ENCODE measurements at places on chromosomes 13 and 19. TPM values are rescaled to one million over a fixed set of nuclear protein-coding genes. Genes with fewer than 3 reads are reported as not detected.

The CDX2 gene
- total RNA-seq = not detected

The LPAR2 gene
- 5.1 TPM for total RNA-seq

The IZUMO2 gene
- total RNA-seq = not detected

The MBD3L3 gene
- not detected for total RNA-seq

The ZNF433 gene
- total RNA-seq = 1.8 TPM

The PSG1 gene
- not detected for total RNA-seq

The SHANK1 gene
- 1.9 TPM for total RNA-seq

The POGLUT2 gene
- 22.5 TPM for total RNA-seq

The VASP gene
- total RNA-seq = 186 TPM

The ISYNA1 gene
- 74.1 TPM for total RNA-seq

The CYP2F1 gene
- total RNA-seq = not detected

The HCST gene
- not detected for total RNA-seq

DNA sequence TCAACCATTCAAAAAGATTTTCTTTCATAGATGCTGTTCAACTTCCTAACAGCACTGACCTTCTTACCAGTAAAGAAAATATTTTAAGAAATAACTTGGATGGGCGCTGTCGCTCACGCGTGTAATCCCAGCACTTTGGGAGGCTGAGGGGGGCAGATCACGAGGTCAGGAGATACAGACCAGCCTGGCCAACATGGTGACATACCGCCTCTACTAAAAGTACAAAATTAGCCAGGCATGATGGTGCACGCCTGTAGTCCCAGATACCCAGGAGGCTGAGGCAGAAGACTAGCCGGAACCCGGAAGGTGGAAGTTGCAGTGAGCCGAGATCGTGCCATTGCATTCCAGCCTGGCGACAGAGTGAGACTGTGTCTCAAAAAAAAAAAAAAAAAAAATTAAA, 865.7 kb upstream of the SLC10A2 start:
- H3K4me3 ChIP-seq = no peak overlapping the region
- no peaks in the 10 kb centered on the region for H3K36me3 ChIP-seq
- H3K27me3 ChIP-seq = no peaks in the 10 kb centered on the region
- H3K4me1 ChIP-seq = no peaks in the 10 kb centered on the region
- H3K27ac ChIP-seq = no peak overlapping the region

- H3K4me3 ChIP-seq = no peak overlapping the region
- DNase-seq = no peak
- no peaks in the 10 kb centered on the region for H3K4me1 ChIP-seq
- no peaks in the 10 kb centered on the region for H3K36me3 ChIP-seq
These were observed 88.3 kb upstream of the PCDH9 start for GRCh38 chr13:67318398-67318797.

GRCh38 chr19:18073197-18073596, 13.5 kb downstream of the IL12RB1 start:
- H3K4me1 ChIP-seq = no peaks in the 10 kb centered on the region
- no peak for DNase-seq
- H3K27ac ChIP-seq = no peak overlapping the region
- H3K36me3 ChIP-seq = no peaks in the 10 kb centered on the region
- no peaks in the 10 kb centered on the region for H3K27me3 ChIP-seq

DNA sequence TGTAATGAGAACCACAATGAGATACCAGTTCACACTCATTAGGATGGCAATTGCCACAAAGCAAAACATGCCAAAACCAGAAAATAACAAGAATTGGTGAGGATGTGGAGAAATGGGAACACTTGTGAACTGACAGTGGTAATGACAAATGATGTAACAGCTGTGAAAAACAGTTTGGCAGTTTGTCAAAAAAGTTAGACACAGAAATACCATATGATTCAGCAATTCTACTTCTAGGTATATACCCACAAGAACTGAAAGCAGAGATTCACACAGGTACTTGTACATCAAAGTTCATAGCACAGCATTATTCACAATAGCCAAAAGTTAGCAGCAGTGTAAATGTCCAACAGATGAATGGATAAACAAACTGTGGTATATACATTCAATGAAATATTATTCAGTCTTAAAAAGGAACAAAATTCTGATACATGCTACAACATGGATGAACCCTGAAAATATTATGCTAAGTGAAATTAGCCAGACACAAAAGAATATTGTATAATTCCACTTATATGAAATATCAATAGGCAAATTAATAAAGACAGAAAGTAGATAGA, 96.5 kb downstream of the UGGT2 start:
- no peak for DNase-seq
- no peaks in the 10 kb centered on the region for H3K4me1 ChIP-seq
- H3K27ac ChIP-seq = no peak overlapping the region
- H3K27me3 ChIP-seq = no peaks in the 10 kb centered on the region
- H3K36me3 ChIP-seq = no peaks in the 10 kb centered on the region

- no peak overlapping the region for H3K4me3 ChIP-seq
- peaks cover 18% of the 10 kb centered on the region for H3K36me3 ChIP-seq
These were observed 7.6 kb downstream of the BCL3 start for GRCh38 chr19:44756089-44756562.

GRCh38 chr13:109735436-109735966, 50.9 kb downstream of the IRS2 start:
- no peak overlapping the region for H3K27ac ChIP-seq
- no peak overlapping the region for H3K4me3 ChIP-seq
- no peak for DNase-seq
- no peaks in the 10 kb centered on the region for H3K36me3 ChIP-seq

- no peaks in the 10 kb centered on the region for H3K27me3 ChIP-seq
- peak overlapping the region; percentile 15 for H3K27ac ChIP-seq
- DNase-seq = peak; percentile 69
- H3K4me3 ChIP-seq = peak overlapping the region; percentile 8
- H3K4me1 ChIP-seq = peaks cover 26% of the 10 kb centered on the region
These were observed 2.4 kb downstream of the TIMM13 start for GRCh38 chr19:2424686-2425621.

GRCh38 chr13:25541434-25542123, 169.8 kb downstream of the ATP8A2 start:
- no peak overlapping the region for H3K27ac ChIP-seq
- no peaks in the 10 kb centered on the region for H3K36me3 ChIP-seq
- no peak overlapping the region for H3K4me3 ChIP-seq
- no peaks in the 10 kb centered on the region for H3K27me3 ChIP-seq
- H3K4me1 ChIP-seq = no peaks in the 10 kb centered on the region

GRCh38 chr13:21676611-21677021, 5.7 kb downstream of the FGF9 start:
- no peaks in the 10 kb centered on the region for H3K4me1 ChIP-seq
- no peak overlapping the region for H3K4me3 ChIP-seq
- H3K27me3 ChIP-seq = peaks cover 67% of the 10 kb centered on the region

GRCh38 chr13:46679369-46680120, 117.4 kb downstream of the ESD start:
- H3K27me3 ChIP-seq = no peaks in the 10 kb centered on the region
- H3K27ac ChIP-seq = no peak overlapping the region
- no peak for DNase-seq
- no peak overlapping the region for H3K4me3 ChIP-seq

DNA sequence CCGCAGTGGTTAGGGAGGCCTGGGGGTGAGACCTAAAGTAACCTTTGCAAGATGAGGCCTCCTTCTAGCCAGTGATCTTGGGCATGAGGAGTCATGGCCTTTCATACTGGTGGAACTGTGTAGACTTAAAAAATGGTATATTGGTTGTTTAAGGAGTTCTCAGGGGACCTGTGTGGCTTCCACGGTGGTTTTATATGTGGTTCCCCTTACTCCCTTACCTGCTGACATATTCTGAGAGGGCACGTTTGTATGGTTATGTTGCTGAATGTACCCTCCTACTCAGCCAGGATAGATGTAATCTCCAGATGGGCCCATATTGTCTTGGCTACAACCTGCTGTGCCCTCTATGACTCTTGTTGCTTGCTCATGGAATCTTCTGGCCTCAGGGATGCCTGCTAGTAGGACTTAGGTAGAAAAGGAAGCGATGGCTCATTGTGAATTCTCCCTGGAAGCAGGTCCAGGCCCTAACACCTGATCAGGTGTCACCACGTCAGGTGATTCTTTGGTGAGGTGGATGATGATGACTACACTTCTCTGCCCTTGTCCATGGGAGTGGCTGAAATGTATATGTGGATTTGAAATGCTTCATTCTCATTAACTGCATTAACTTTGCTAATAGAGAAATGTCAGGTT, 1.8 kb downstream of the ZNF460 start:
- H3K27me3 ChIP-seq = no peaks in the 10 kb centered on the region
- H3K4me1 ChIP-seq = peaks cover 20% of the 10 kb centered on the region
- DNase-seq = no peak

GRCh38 chr19:49689133-49690078, at the start of gene ADM5:
Gene ADM5 (plus strand): TSS chr19:49689594. CDS start chr19:49689838, 244 bp downstream.
- no peaks in the 10 kb centered on the region for H3K27me3 ChIP-seq
- peak; percentile 54 for DNase-seq
- peak within 1 kb of the TSS; percentile 12 for H3K4me3 ChIP-seq
- no peak within 1 kb of the TSS for H3K27ac ChIP-seq
- H3K36me3 ChIP-seq = peaks cover 2% of the 10 kb centered on the region

GRCh38 chr19:35029737-35030256, 473 bp upstream of the SCN1B start:
- H3K27me3 ChIP-seq = no peaks in the 10 kb centered on the region
- peak overlapping the region; percentile 47 for H3K4me3 ChIP-seq

- peak overlapping the region; percentile 97 for H3K27ac ChIP-seq
- H3K36me3 ChIP-seq = peaks cover 9% of the 10 kb centered on the region
- H3K4me1 ChIP-seq = peaks cover 34% of the 10 kb centered on the region
- peak; percentile 66 for DNase-seq
These were observed 250 bp downstream of the SPRY2 start for GRCh38 chr13:80340651-80341100.

GRCh38 chr19:17027535-17027975, 945 bp upstream of the CPAMD8 start:
- no peak for DNase-seq
- no peak overlapping the region for H3K4me3 ChIP-seq
- no peaks in the 10 kb centered on the region for H3K4me1 ChIP-seq
- H3K36me3 ChIP-seq = no peaks in the 10 kb centered on the region
- no peak overlapping the region for H3K27ac ChIP-seq

GRCh38 chr13:111247552-111247951, 72.9 kb upstream of the TEX29 start:
- no peak overlapping the region for H3K27ac ChIP-seq
- H3K4me1 ChIP-seq = peaks cover 13% of the 10 kb centered on the region
- no peaks in the 10 kb centered on the region for H3K27me3 ChIP-seq
- peaks cover 10% of the 10 kb centered on the region for H3K36me3 ChIP-seq
- DNase-seq = no peak

DNA sequence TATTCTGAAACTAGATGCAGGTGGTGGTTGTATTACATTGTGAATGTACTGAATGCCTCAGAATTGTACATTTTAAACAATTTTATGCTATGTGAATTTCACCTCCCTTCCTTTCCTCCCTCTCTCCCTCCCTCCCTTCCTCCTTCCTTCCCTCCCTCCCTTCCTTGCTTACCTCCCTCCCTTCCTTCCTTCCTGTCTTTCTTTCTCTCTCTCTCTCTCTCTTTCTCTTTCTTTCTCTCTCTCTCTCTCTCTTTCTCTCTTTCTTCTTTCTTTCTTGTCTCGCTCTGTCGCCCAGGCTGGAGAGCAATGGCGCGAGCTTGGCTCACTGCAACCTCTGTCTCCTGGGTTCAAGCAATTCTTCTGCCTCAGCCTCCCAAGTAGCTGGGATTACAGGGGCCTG, 37.2 kb downstream of the IER2 start:
- no peaks in the 10 kb centered on the region for H3K27me3 ChIP-seq
- H3K36me3 ChIP-seq = no peaks in the 10 kb centered on the region
- no peaks in the 10 kb centered on the region for H3K4me1 ChIP-seq

- no peak overlapping the region for H3K27ac ChIP-seq
- no peaks in the 10 kb centered on the region for H3K4me1 ChIP-seq
- H3K4me3 ChIP-seq = no peak overlapping the region
- peaks cover 2% of the 10 kb centered on the region for H3K27me3 ChIP-seq
- DNase-seq = peak; percentile 52
These were observed 63.4 kb upstream of the C1QTNF9B start for GRCh38 chr13:23960566-23961156.

DNA sequence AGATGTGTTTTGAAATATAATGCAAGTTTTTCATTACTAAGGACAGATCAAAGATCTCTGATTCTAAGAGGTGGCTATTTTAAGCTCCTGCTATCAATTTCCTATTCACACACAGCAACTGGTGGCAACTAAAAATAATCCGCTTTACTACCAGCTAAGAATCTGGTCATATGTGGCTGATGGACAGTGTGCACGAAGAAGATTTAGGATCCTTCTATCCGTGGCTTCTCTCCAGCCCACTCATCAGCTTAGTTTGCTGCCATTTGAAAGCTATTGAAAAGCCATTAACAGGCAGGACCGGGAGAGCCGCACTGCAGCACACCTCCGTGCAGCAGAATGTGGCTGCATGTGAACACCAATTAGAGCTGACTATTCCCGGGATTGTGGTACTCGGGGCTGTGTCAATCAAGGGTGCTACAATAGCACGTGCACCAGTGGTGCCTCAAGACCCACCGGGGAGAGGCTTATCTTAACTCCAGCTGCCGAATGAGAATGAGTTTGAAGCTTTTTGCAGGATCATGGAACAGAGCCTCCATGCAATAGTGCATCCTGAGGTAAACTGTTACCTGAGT, at the start of gene MYO16:
Gene MYO16, plus strand, starts transcription at position 431 of the 572 bp plus-strand sequence. CDS start 234 bp downstream, outside the sequence.
- H3K27me3 ChIP-seq = no peaks in the 10 kb centered on the region
- DNase-seq = no peak
- H3K36me3 ChIP-seq = no peaks in the 10 kb centered on the region
- H3K4me1 ChIP-seq = no peaks in the 10 kb centered on the region

GRCh38 chr13:35468195-35468594, 8.3 kb downstream of the MAB21L1 start:
- H3K27ac ChIP-seq = no peak overlapping the region
- H3K36me3 ChIP-seq = no peaks in the 10 kb centered on the region
- no peaks in the 10 kb centered on the region for H3K27me3 ChIP-seq
- H3K4me1 ChIP-seq = peaks cover 4% of the 10 kb centered on the region

DNA sequence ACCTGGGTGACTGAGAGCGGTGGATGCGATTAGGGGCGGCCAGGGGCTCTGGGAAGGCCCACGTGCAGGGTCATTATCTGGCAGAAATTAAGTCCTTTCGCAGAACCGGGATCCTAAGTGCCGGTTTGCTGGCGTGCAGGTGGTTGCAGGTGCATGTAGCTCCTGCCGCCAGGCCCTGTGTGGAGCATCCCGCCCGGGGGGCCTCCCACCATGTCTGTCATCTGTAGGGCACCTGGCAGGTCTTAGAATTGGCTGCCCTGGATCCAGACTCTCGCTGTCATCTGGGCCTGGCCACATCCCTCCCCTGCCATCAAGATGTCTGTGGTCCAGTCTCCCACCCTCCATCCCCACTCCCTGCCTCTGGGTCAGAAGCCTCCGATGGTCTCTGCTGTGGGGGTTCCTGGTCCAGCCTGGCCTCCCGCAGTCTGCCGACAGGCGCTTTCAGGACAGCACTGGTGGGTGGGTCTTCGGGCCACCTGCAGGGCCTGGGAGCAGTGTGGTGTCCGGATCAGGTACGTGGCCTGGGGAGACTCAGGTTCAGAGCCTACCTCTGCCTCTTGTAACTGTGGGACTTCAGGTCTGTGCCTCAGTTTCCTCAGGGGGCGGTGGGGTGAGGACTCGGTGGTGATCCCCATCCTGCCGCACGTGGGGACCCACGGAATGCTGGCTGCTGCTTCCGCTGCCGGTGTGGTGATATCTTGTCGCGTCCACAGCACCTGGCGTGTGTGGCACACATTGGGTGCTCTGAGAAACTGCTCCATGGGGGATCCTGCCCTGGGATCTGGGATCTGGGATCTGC, 5.4 kb downstream of the GNA11 start:
- no peak for DNase-seq

GRCh38 chr13:97116754-97117153, 105.4 kb upstream of the MBNL2 start:
- H3K27ac ChIP-seq = no peak overlapping the region
- peak; percentile 69 for DNase-seq
- H3K36me3 ChIP-seq = no peaks in the 10 kb centered on the region
- H3K4me3 ChIP-seq = no peak overlapping the region
- H3K27me3 ChIP-seq = no peaks in the 10 kb centered on the region
- H3K4me1 ChIP-seq = peaks cover 31% of the 10 kb centered on the region

GRCh38 chr19:39749981-39750380, 12.2 kb upstream of the CLC start:
- H3K4me3 ChIP-seq = no peak overlapping the region
- H3K27me3 ChIP-seq = peaks cover 2% of the 10 kb centered on the region
- no peaks in the 10 kb centered on the region for H3K4me1 ChIP-seq
- DNase-seq = no peak
